NCI-H187 treated with DMSO at 0.1 percent for 48 hours (cell line): ENCODE measurements at places on chromosomes 7 and 10.

GRCh38 chr10:118448744-118449143, 106.6 kb upstream of the FAM204A start:
- no peak for DNase-seq

GRCh38 chr7:53252539-53252938, 217.1 kb downstream of the POM121L12 start:
- DNase-seq = no peak

- no peak for DNase-seq
Observed at GRCh38 chr7:133290676-133291333, 37.9 kb downstream of the EXOC4 start.

- DNase-seq = no peak
Observed at GRCh38 chr7:112970771-112971170, 115.9 kb downstream of the GPR85 start.

- DNase-seq = no peak
Observed at GRCh38 chr7:111911166-111911961, 294.8 kb downstream of the DOCK4 start.

DNA sequence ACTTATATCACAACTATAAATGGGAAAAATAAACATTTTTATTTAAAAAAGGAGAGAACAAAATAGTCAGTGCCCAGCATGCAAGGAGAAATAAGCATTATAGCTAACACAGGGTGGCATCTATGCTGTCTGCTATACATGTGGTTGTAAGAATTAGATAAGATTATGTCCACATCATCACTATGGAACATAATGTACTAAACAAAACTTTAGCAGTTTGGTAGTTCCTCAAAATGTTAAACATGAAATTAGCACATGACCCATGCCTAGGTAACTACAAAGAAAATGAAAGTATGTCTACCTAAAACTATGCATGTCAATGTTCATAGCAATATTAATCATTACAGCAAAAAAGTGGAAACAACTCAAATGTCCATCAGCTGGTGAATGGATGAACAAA, 28.7 kb upstream of the RUFY2 start:
- no peak for DNase-seq

GRCh38 chr7:157853076-157853788, 516.4 kb downstream of the DNAJB6 start:
- DNase-seq = no peak

DNA sequence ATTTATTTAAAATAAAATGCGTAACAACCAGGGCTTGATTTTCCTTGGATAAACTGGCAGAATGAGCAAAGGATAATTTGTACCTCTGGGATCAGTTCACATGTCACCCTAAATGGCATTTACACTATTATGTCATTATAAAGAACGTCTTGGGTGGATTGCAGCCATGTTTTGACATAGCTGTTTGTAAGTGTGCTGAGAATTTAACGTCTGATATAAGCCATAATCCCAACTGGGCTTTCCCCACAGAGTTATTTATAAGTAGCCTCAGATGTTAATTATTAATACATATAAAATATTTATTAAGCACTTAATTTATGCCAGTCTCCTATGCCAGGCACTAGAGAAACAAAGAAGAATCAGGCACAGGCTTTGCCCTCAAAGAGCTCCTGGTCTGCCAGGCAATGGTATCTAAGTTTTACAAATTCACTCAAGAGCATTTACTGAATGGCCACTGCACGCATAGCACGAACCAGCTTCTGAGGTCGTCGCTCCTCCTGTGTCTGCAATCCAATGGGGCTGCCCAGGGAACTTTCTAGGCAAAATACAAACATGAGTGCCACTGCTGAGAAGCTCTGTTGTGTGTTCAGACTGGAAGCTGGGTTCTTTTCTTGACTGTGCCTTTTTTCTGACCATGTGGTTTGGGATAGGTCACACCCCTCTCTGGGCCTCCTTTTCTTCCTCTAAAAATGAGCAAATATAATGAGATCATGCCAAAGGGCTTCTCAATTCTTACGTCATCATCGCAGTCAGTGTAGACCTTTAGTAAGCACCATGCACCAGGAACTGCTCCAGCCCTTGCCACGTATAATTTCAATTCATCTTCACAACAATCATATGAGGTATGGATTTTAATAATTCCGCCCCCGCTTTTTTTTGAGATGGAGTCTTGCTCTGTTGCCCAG, 11.3 kb upstream of the CTBP2 start:
- no peak for DNase-seq

- DNase-seq = no peak
Observed at GRCh38 chr10:3907514-3907913, 122.5 kb upstream of the KLF6 start.

- DNase-seq = no peak
Observed at GRCh38 chr10:27743877-27744801, 1.5 kb downstream of the MKX start.
